Stimulated activated CD8-positive, alpha-beta memory T cell treated with anti-CD3 and anti-CD28 coated beads, Interleukin-7, amount 100 ng/mL, for 1 hour (primary cell): ENCODE measurements at places on chromosomes 2 and 18.

- no peak for DNase-seq
Observed at GRCh38 chr2:29765721-29766120, 155.7 kb downstream of the ALK start.

- DNase-seq = no peak
Observed at GRCh38 chr2:240520974-240521350, 36.8 kb downstream of the ANKMY1 start.

GRCh38 chr18:23809415-23809814 is 120.2 kb downstream of the LAMA3 start:
- DNase-seq = no peak

GRCh38 chr2:110732422-110733413 is at the start of gene ACOXL:
Gene ACOXL, plus strand, starts transcription at chr2:110732573. Its CDS starts 35,817 bp downstream, at chr2:110768390.
- DNase-seq = no peak

DNA sequence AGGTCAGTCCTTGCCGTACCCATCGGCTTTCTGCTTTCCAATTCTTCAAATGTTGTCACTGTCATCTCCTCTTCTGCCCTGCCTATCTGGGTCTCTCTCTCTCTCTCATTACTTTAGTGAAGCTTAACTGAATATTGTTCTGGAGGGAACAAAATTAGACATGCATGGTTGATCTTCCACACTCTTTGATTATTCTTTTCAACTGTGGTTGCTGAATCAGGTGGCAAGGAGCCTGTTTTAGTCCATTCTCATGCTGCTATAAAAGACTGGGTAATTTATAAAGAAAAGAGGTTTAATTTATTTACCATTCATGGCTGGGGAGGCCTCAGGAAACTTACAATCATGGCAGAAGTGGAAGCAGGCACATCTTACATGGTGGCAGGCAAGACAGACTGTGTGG is 157.9 kb downstream of the ARL4C start:
- no peak for DNase-seq

- no peak for DNase-seq
Observed at GRCh38 chr2:217517402-217517801, 485.4 kb downstream of the TNS1 start.

- no peak for DNase-seq
Observed at GRCh38 chr18:75358928-75359327, 68.6 kb downstream of the SMIM21 start.

DNA sequence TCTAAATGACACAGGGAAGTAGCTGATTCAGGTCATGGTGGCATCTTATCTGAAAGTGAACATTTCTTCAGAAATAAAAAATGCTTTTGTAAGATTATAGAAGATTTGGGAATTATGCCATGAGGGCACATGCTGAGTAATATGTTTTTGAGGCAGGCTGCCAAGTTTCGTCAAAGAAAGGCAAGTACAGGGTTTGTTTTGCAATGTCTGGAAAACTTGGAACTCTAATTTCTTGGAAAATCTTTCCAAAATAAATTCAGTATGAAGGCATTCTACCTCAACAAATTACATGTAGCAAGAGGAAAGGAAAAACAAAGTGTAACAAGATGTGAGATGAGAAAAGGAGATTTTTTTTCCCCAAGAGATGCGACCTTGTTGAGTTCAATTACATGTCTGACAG is 167.7 kb downstream of the PLCL1 start:
- DNase-seq = no peak

DNA sequence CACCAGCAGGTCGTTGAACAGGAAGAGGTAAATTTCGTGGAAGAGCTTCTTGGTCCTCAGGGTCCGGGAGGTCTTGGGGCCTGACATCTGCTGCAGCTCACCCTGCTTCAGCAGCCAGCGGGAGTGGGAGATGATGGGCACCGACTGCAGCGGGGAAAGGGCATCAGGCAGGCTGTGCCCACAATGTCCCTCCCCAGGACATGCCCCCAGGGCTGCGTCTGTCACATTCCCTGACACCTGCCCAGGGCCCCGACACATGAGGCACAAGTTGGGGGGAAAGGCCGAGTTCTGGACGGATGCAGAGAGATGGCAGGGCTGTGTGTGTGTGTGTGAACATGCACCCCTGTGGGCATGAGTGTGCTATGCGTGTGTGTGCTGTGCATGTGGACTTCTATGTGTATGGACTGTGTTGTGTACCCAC is 13.9 kb downstream of the SNORC start:
- no peak for DNase-seq

- DNase-seq = no peak
Observed at GRCh38 chr2:11491348-11491933, 25.5 kb upstream of the E2F6 start.

DNA sequence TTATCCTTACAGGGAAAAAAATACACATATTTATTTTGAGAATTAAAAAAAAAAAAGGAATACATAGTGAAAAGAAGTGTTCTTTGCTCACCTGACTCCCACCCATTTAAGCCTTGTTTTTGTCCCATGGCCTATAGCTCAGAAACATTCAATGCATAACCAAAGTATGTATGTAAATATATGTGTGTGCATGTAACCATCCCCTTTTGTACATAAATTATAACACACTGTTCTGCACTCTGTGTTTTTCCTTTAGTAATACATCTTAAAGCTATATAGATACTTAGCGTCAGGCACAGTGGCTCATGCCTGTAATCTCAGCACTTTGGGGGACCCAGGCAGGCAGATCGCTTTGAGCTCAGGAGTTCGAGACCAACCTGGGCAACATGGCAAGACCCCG is 21.8 kb downstream of the MDH1 start:
- no peak for DNase-seq

DNA sequence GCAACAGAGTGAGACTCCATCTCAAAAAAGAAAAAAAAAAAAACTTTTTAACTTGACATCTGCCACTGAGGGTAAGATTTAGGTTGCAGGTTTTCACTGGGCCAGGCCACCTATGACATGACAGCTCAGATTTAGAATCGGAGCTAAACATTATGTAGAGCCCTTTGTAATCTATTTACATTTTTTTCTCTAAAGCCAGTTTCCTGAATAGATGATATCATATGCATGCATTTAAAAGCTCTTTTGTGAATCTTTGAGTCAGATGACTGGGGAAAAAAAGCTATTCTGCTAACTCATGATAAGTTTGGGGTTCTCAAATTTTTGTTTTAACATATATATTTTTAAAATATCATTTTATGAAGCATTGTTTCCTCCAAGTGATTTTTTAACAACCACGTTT is 21.3 kb downstream of the PRKAG3 start:
- DNase-seq = no peak

DNA sequence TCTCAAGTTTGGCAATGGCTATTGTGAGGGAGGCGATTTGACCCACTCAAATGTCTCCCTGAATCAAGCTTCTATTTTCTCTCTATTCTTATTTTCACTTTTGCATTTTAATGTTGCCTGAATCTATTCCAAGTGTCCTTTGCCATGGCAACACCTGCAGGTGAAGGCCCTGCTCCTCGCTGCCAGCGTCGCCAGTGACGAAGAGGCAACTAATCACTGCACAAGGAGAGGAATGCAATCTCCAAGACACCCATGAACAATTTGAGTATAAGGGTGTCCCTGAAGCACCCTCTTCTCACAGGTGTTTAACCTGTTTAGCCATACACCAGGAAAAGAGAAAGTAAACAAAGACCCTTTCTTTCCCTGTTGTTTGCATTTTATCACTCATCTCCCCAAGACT is 165.6 kb upstream of the VRK2 start:
- DNase-seq = no peak

DNA sequence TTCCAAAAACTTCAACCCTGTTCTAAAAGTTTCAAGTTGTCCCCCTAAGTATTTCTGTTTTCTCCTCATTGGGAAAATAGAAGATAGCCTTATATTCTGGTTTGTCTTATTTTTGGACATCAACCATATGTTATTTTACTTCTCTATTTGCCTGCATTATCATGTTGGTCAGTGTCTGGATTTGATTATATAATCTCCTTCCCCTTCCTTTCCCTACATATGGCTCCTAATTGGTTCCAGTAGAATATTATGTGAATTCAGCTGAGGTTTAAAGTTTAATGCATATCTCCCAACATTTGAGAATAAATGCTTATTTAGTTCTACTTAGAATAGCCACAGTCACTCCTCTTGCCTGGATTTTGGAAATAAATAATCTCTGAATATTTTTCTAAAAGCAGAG is 66.9 kb downstream of the OXER1 start:
- DNase-seq = no peak

- no peak for DNase-seq
Observed at GRCh38 chr2:178819992-178820391, 12.8 kb upstream of the TTN start.

DNA sequence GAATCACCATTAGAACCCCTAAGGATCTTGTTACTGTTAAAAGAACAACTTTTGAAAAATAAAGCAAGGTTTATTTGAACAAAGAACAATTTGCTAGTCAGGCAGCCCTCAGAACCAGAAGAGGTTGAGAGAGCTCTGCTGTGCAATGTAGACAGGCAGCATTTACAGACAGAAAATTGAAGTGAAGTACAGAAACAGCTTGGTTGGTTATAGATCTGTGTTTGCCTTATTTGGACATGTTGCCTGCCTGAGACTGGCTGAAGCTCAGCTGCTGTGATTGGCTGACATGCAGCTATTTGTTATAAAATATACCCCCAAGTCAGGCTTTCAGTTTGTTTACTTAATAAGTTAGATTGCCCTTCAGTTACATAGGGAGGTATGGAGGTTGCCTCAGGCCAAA is 12.5 kb downstream of the MSTN start:
- no peak for DNase-seq

GRCh38 chr2:216885117-216885553 is 25.3 kb upstream of the TNP1 start:
- no peak for DNase-seq

DNA sequence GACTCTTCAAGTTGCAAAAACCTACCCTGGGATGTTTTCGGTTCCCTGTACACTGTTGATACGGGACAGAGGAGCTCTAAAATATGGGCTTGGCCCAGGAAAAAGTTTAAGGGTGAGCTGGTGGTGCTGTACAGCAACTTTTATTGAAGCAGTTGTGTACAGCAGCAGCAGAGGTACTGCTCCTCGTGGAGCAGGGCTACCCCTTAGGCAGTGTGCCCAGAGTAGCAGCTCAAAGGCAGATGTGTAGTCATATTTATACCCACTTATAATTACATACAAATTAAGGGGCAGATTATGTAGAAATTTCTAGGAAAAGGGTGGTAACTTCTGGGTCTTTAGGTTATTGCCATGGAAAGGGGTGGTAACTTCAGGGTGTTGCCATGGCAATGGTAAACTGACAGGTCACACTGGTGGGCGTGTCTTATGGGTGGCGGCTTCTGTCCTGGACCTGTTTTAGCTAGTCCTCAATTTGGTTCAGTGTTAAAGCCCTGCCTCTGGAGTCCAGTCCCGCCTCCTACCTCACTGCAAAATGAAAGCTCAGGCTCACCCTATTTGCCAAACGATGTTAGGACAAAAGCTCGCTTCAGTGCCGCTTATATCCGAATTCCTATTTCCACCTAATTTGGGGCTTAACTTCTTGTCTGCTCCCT is 203.2 kb downstream of the ETAA1 start:
- no peak for DNase-seq

- DNase-seq = no peak
Observed at GRCh38 chr2:12300019-12300602, 416.6 kb upstream of the TRIB2 start.

DNA sequence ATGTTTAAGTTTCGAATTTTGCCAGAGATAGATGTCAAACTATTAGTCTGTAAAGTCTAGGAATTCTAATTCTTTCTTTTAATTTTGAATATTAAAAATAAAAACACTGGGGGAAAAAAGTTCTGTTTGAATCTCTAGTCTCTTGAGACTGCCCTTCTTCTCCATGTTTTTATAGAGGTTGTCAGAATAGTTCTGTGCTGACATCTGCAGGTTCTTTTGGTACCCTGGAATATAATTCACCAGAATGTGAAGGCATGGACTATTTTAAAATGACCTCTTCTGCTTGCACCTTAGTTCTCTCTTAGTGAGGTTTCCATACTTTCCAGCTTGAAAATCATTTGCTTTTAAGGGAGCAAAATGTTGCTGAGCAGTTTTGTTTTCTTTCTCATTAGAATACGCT is 121.0 kb upstream of the MSTN start:
- no peak for DNase-seq

DNA sequence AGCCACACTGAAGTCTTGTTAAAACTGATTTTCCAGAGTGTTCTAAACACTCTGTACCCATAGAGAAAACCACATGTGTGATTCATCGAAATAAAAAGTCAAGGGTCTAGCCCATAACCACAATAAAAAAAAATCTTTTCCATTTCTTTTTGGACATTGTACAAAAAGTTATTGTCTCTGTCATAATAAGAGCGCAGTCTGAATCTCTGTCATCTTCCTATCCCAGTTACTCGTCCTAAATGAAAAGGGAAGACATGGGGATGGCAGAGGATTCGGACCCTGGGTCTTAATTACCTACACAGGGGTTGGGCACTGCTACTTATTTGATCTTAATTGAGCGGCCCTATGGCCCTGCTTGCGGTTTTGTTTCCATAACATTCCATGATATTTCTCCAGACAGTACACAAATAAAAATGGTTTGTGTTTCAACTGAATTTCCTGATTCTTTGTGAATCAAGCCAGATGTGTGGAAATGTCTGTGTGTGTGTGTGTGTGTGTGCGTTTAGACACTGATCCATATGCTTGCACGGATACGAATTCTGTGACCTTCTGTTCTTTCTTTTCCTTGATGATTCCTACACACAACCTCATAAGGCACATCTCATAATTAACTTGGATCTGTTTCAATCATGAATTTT is 133.4 kb upstream of the SPATS2L start:
- DNase-seq = no peak

DNA sequence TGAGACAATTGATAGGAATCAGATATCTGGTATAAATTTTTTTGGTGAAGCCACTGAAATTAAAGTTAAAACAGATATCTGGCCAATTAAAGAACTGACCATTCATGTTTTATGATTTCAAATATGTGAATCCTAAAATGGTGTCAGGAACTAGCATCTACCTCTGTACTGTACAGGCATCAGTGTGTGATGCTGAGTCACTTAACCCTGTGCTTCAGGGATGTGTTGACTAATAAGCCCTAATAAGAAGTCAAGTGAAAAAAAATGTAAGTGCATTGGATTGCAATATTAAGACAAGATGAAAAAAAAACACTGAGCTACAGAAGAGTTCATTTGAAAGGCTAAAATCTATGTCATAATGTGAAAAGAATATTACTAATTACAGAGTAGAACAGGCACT is 9.1 kb upstream of the UNC80 start:
- no peak for DNase-seq

DNA sequence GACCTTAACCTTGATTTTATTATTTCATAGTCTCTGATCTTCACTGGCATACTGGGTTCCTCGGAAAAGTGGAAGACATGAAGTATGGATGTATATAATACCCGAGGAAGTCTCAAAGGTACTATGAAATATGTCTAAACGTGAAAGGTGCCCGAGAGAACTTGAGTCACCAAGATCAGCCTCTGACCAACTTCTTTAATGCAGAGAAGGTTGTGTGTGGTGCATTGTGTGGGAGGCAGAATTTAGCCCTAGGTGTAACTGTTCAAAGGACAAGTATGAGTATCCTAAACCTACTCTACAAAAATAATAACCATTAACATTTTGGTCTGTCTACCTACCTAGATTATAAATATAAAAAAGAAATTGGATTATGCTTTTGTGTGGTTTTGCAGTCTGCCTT is 36.1 kb downstream of the OSBPL6 start:
- no peak for DNase-seq
